Dermis microvascular lymphatic vessel endothelial cell (primary cell): ENCODE measurements at places on chromosomes 7 and 10. TPM values are rescaled to one million over a fixed set of nuclear protein-coding genes. Genes with fewer than 3 reads are reported as not detected.

BICC1 gene
- under 0.01 TPM in 1 of 2 replicates, not detected in the other for total RNA-seq

TBC1D12 gene
- total RNA-seq: 12.7 and 21.4 TPM in 2 replicates

CALY gene
- not detected in 2 replicates for total RNA-seq

FXYD4 gene
- not detected in 2 replicates for total RNA-seq

FAM204A gene
- 31.7 and 37.8 TPM in 2 replicates for total RNA-seq
